ENCODE measurements at places on chromosomes 2 and 18. TPM values are rescaled to one million over a fixed set of nuclear protein-coding genes. Genes with fewer than 3 reads are reported as not detected.

Gene DPP10
- 0.32 TPM for total RNA-seq

Gene OBSL1
- 69.2 TPM for total RNA-seq

Gene SLC4A5
- total RNA-seq: 6.2 TPM

- no peak for DNase-seq
Measured at GRCh38 chr2:150931451-150931850, 330.2 kb downstream of the RBM43 start.

- no peak for DNase-seq
Measured at GRCh38 chr2:201882353-201883090, 76.2 kb downstream of the CDK15 start.

GRCh38 chr18:23718243-23718720 is 29.0 kb downstream of the LAMA3 start:
- no peak for DNase-seq

GRCh38 chr2:182867426-182868053 is 1.1 kb upstream of the FRZB start:
- no peak for DNase-seq

GRCh38 chr2:59594671-59595222 is 958.7 kb downstream of the BCL11A start:
- DNase-seq: no peak

- no peak for DNase-seq
Measured at GRCh38 chr2:49812730-49813129, 658.4 kb upstream of the FSHR start.

GRCh38 chr18:56945171-56946083 is 201.5 kb upstream of the BOD1L2 start:
- DNase-seq: no peak

- no peak for DNase-seq
Measured at GRCh38 chr2:168245074-168245825, 2.1 kb downstream of the STK39 start.

GRCh38 chr2:26559556-26559955 is 81.6 kb downstream of the CIB4 start:
- no peak for DNase-seq

DNA sequence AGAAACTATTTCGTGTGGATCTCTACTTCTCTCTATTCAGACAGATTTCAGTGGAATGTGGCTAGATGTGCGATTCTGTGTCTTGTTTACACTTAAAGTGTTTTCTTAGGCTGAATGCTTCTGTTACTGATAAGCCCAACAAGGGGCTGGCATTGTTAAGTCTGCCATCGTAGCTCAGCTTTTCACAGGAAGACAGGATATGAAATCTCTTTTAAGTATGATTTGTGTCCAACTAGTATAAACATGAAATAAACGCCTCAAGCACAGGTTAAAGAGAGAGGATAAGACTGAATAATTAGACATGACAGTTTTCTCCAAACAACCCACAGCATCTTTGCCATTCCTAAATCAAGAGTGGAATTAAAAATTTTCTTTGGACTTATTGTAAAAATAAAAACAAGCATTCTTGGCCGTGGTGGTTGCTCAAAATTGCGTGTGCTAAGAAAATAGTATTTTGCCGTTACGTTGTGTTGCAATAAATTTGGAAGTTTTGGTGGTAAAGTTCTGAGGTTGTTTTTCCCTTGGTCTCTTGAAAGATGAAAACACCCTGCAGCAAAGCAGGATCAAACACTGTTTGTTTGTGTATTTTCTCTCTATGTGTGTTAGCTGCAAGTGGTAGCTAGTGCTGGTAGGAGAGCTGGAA is 1.0 kb downstream of the VIT start:
- DNase-seq: no peak
